ENCODE measurements at places on chromosomes 5 and 9.
A peak's percentile ranks its signal among the peaks of the same experiment; 100 is the strongest.

- DNase-seq, result no peak
Observed at GRCh38 chr9:77983320-77983662, 48.3 kb downstream of the GNAQ start.

DNA sequence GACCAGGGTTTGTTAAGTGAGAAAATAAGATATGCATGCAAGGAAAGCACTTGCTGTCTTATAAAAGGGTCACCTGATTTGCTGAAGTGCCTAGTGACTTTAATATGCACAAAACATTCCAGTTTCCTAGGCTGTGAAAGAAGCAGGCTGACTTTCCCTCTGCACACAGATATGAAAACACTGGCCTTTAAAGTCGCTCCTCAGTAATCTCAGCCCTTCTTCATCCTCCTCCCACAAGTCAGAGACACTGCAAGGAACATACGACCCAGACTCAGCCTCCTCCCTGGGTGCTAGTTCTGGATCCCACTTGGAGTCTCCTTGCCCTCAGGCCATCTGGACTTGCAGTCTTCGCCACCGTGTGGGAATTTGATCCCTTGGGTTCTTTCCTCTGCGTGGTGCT lies 166.1 kb downstream of the CFAP90 start:
- no peak for DNase-seq

GRCh38 chr9:119453490-119453911 lies 84.3 kb upstream of the BRINP1 start:
- no peak for DNase-seq

- DNase-seq, result no peak
Observed at GRCh38 chr5:133247881-133248624, 196.2 kb downstream of the HSPA4 start.

GRCh38 chr9:35254984-35255857 lies 93.4 kb downstream of the UNC13B start:
- no peak for DNase-seq

- DNase-seq, result no peak
Observed at GRCh38 chr5:72487177-72487576, 20.0 kb downstream of the ZNF366 start.

DNA sequence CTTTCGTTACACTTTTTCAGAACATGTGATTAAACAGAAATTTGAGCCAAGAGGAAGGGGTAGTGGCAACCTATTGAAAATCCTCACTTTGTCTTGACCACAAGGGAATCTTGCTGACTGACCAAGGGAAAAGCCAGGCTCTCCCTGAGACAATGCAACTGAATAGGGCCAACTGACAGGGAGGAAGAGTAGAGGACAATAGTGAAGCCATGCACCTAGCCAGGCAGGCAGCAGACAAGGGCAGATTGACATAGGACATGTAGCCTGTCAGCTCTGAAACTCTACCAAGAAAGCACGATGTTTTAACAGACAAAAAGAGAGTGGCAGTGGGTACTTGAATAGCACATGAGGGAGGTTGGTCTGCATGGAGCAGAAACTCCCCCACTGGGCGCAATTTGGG lies 8.5 kb upstream of the TGFBR1 start:
- no peak for DNase-seq

DNA sequence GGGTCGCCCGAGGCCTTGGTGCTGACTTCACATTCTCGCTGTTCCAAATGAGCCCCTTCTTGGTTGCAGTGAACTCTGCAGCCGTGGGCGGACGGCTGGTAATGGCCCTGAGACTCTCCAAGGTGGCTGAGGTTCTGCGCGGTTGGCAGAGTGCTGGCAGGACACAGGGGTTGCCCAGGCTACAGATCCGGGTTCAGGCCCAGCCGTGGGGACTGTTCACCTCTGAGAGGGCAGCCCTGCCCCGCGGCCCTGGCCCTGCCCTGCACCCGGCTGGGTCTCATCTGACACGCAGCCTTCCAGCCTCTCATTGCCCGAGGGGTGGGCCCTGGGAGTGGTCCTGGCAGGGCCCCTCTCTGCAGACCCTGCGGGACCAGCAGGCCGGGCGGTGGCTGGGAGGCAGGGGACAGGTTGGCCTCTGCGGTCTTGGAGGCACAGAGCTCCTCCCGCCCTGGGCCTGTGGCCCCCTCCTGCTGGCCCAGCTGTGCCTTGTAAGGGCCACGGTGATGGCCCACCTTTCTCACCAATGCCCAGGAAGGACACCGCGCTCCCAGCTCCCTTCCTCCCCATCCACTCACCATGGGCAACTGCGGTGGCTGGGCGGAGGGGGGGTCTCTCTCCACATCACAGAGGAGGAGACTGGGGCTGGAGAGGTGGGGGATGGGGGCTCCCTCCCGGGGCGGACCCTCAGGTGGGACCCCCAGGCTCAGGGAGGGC lies 51.6 kb downstream of the AHRR start:
- DNase-seq, result no peak

- no peak for DNase-seq
Observed at GRCh38 chr5:133259199-133259997, 207.6 kb downstream of the HSPA4 start.

DNA sequence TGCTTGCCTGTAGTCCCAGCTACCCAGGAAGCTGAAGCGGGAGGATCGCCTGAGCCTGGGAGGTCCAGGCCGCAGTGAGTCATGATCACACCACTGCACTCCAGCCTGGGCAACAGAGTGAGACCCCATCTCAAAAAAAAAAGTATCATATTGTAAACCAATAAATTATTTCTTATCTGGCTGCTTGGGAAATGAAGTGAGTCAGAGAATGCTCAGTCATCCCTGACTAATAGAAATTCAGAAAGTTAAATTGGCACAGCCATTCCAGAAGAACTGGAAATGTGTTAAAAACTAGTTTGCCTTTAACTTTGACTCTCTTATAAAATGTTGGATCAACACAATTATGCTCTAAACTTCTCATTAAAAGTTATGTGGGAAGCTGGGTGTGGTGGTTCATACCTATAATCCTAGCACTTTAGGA lies 9.8 kb upstream of the GNE start:
- no peak for DNase-seq

GRCh38 chr9:118283488-118283887 lies 579.3 kb downstream of the TLR4 start:
- no peak for DNase-seq

DNA sequence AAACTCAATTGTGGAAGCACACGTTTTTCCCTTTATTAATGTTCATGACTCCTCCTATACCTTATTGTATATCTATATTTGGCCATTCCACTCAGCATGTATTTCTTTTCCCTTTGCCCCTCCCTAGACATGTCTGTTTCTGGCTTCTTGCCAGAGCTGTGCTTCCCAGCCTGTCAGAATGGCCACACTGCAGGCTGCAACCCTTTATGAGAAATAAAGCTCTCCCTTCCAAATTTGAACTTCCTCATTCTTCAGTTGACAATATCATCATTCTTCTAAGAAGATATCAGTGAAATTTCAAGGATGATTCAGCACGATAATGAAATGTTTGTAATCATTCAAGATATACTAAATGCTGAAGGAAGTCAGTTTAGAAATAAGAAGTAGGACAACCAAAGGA lies 107.6 kb upstream of the PRSS3 start:
- DNase-seq, result no peak

- no peak for DNase-seq
Observed at GRCh38 chr9:34716711-34717110, 6.8 kb upstream of the CCL21 start.

- no peak for DNase-seq
Observed at GRCh38 chr5:77881528-77881927, 105.4 kb upstream of the TBCA start.

DNA sequence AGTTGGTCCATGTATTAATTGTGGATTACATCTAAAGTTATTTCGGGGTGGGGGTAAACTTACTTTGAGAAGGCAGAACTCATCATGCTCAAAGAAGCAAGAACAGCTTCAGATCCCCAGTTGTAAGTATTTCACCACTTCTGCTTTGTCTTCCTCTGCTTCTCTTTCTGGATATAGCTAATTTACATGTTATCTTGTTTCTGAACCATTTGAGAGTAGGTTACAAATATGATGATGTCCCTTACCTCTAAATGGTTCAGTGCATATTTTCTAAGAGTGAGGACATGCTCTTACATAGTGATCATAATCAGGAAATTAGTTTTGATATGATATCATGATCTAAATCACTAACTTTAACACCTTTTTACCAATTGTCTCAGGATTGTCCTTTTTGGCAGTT lies 11.9 kb downstream of the TRIO start:
- DNase-seq, result no peak

DNA sequence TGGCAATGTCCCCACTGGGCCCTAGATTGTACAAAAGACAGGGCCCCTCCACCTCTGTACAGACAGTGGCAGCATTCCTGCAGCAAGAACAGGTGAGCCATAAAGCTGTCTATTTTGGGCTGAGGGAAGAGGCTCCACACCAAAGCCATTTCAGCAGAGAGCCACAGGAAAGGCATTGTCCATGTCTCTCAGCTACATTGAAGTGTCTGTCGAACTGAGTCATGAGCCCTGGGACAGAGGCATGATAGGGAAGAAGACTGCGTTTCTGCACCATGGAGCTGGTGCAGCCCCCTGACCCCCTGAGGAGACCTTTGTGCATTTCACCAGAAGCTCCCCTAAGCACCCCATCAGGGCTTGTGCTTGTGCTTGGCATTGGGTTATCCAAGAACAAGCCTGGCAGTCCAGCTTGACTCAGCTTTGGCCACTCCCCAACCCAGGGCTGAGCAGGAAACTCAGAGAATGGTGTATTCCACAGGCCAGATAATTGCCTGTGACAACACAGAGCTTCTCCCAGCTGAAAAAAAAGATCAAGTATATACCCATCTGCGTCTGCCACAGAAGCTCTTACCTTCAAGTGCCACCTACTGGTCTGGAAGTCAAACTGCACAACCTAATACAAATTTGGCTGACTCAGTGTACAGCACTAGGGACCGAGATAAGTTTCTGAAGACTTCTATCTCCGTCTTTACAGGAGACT lies 5.9 kb upstream of the FRMD3 start:
- no peak for DNase-seq

DNA sequence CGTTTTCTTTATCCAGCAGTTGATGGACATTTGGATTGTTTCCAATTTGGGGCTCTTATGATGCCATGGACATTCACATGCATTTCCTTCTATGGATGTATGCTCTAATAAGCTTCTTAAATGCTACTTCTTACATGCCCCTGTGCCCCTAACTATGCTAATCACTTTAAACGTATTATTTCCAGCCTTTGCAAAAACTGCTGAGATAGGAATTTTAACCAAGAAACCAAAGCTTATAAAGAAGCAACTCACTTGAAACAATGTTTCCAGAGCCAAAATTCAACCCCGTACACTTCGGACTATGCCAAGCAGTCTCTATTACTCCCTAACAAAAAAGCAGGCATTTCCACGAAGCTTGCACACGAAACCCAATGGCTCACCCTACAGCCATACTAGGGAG lies 545.6 kb upstream of the WWC1 start:
- DNase-seq, result no peak

GRCh38 chr5:150582241-150583109 lies 58.0 kb upstream of the SYNPO start:
- DNase-seq, result peak; percentile 80

DNA sequence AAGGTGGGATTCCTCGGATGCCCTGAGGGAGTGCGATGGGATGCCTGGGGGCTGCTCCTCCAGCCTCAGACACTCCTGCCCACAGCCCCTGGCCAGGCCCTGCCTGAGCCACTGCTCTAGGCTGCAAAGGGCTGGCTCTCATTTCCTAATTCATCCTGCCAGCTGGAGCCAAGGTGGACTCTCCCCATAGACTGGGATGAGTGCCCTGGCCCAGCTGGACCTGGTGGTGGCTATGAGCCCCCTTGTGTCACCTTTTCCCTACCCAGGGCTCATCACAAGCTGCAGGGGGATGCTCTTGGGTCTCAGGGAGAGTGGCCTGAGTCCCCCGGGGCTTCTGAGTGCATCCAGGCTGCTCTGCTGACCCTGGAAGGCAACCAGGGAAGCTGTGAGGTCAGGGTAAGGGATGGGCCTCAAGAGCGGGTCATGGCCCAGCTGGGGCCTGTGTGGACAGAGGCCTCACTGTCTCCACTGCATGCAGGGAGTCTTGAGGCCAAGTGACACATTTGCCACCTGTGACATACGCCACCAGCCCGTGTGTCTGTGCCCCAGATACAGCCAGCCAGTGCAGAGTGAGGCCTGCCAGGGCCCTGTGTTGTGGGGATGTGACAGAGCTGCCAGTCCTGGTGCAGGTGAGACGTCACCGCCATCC lies 102.7 kb upstream of the IER5L start:
- DNase-seq, result no peak

- peak; percentile 38 for DNase-seq
Observed at GRCh38 chr9:35910613-35911359, 1.5 kb downstream of the SPAAR start.

DNA sequence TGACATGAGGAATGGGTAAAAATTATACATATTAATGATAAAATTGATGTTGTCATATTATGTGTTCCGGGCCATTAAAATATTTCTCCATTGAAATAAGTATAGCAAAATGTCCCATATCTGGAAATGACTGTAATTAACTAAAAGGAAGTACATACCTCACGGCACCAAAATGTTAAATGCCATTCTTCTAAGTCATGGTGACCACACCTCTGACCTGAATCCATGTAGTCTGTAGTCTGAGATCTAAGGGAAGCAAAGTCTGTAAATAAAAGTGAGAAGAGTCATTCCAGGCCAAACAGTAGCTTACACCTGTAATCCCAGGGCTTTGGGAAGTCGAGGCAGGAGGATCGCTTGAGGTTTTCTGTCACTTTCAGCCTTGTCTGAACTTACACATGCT lies 8.7 kb upstream of the GDA start:
- DNase-seq, result no peak

DNA sequence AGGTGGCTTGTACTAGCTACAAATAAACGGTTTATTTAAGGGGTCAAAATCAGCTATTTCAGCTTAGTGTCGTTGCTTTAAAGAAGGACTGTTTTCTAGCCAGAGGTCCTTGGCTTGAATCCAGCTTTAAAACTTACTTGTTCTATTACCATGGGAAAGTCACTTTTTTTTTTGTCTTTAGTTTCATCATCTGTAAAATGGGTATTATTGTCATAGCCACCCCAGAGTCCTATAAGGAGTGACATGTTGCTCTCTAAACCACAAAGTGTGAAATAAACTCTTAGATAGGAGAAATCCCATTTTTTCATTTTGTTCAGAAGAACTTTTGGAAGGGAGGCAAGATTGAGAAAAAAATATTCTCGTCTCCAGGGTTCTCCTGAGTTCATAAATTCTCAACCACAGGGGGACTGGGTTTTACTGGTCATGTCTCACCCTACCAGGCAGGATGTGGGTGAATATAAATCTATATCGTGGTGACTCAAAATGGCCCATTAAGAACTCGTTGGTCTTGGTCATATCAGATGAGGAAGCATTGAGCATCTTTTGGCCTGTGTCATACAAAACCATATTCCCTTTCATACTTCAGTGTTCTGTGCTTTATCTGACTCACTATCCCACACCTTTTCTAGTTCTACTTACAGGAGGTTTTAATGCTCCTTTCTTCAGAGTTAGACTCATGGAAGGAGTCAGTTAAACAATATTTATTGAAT lies 202.7 kb upstream of the NR3C1 start:
- DNase-seq, result no peak

- no peak for DNase-seq
Observed at GRCh38 chr9:107577140-107577776, 87.7 kb upstream of the KLF4 start.

GRCh38 chr5:172549696-172550095 lies 91.4 kb upstream of the NEURL1B start:
- DNase-seq, result no peak

Data from pancreas (tissue), 10 donors.